Fibroblast of skin of right biceps (primary cell): ENCODE measurements at places on chromosomes 4 and X.

GRCh38 chr4:13207226-13207625 is 276.9 kb downstream of the RAB28 start:
- DNase-seq = no peak

- no peak for DNase-seq
Observed at GRCh38 chr4:125727931-125728330, 413.2 kb downstream of the FAT4 start.

GRCh38 chrX:54482839-54483593 is 13.0 kb downstream of the FGD1 start:
- no peak for DNase-seq

- DNase-seq = no peak
Observed at GRCh38 chr4:175635546-175635945, 176.5 kb downstream of the GPM6A start.

GRCh38 chrX:32421266-32421665 is 790.1 kb downstream of the DMD start:
- no peak for DNase-seq

GRCh38 chr4:101141230-101141629 is 206.1 kb downstream of the PPP3CA start:
- no peak for DNase-seq

GRCh38 chr4:62394766-62395165 is 1194.6 kb downstream of the ADGRL3 start:
- DNase-seq = no peak

DNA sequence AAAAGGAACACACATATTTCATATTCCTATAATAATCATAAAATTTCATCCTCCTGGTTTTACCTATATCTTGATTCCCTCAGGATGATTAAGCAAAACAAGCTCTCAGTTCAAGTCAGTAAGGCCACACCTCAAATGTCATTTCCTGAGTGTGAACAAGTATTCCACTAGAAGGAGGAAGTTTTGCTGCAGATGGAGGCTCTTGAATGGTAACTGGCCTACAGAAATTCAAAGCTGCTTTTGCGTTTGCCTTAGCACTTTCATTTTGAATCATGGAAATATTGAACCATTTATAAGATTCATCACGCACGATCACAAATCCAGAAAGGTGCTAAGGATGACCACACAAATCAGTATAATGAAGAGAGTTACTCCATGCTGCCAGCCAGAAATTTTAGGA is 254.4 kb upstream of the CXXC4 start:
- no peak for DNase-seq

DNA sequence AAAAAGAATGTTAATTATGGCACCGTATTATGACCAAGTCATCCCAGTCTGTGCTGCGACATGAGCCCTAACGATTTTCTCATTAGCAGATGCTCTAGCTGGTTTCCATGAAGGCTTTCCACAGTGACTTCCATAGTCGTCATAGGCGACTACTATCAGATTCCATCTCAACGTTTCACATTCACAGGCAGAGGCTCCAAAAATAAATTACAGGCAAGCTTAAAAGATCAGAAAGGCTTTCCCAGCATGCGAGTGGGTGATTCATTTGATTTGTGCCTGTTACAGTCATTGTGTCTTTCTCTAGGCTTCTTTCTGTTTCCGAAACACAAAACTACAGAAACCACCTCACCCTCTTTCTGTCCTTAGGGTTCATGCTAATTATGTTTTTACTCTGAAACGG is 43.2 kb downstream of the PALLD start:
- DNase-seq = peak; percentile 89

- peak; percentile 76 for DNase-seq
Observed at GRCh38 chrX:40166582-40166981, 68.8 kb upstream of the BCOR start.

- DNase-seq = no peak
Observed at GRCh38 chr4:59770601-59771264, 1429.4 kb upstream of the ADGRL3 start.

GRCh38 chr4:65661471-65661870 is 8.8 kb downstream of the EPHA5 start:
- no peak for DNase-seq

DNA sequence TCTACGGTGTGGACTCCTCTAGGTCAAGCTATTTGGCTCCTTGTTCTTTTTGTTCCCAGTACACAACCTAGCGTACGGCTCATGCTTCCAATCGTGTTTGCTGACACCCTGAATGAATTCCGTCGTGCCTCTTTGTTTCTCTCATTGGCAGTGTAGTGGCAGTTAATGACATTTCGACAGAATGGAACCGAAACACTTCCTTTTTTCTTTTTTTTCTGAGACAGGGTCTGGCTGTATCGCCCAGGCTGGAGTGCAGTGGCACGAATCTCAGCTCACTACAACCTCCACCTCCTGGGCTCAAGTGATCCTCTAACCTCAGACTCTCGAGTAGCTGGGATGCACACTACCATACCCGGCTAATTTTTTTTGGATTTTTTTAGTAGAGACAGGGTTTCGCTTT is 113.3 kb upstream of the ATP6AP2 start:
- no peak for DNase-seq

DNA sequence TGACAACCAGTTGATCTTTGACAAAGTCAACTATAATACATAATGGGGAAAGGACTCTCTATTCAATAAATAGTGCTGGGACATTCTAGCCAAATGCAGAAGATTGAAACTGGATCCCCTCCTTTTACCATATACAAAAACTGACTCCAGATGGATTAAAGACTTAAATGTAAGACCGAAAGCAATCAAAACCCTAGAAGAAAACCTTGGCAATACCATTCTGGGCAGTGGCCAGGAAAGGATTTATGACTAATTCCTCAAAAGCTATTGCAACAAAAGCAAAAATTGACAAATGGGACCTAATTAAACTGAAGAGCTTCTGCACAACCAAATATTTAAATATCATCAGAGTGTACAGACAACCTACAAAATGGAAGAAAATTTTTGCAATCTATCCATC is 185.1 kb downstream of the NPNT start:
- no peak for DNase-seq

DNA sequence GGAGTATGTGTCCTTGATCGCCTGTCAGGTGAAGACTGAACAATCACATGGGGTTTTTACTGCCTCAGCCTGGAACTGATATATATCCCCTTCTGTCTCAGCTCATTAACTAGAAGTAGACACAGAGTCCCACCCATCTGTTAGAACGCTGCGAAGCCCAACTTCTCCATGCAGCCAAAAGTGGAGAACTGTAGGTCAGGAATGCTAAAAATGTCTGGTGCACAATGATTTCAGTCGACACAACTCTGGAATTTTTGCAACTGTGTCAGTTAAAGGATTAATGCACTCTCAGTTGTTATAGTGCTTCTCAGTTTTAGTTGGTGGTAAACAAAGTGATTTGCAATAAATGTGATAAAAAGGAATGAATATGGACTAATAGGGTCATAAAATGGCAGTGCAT is 287.2 kb downstream of the INPP4B start:
- peak; percentile 70 for DNase-seq

- no peak for DNase-seq
Observed at GRCh38 chr4:53132132-53132891, 233.5 kb downstream of the SCFD2 start.
